ENCODE measurements at places on chromosomes 1 and 21.
A peak's percentile ranks its signal among the peaks of the same experiment; 100 is the strongest.

GRCh38 chr1:230114237-230114651 lies 47.2 kb downstream of the GALNT2 start:
- no peak for DNase-seq

GRCh38 chr1:73811798-73812197 lies 386.2 kb downstream of the LRRIQ3 start:
- DNase-seq = no peak

- peak; percentile 23 for DNase-seq
These were observed 516 bp downstream of the PHLDA3 start for GRCh38 chr1:201468501-201468843.

DNA sequence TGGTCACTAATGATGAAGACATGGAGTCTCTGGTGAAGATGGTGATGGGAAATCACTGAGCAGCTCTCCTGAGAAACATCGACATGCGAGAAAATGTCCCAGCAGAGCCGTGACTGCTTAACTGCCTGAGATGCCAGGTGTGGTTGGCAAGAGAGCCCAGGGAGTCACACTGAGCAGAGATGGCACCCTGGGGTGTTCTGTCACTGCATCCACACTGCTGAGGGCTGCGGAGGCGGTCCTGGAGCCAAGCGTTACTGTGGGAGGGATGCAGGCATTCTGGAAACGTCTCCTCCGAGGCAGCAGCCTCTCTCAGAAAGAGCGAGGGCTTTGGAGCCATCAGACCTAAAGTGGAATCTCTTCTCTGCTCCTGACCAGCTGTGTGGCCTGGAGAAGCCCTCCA lies 57.2 kb downstream of the EPHB2 start:
- no peak for DNase-seq

- DNase-seq = no peak
These were observed 369.5 kb upstream of the LYPLAL1 start for GRCh38 chr1:218804014-218804785.

GRCh38 chr1:1332774-1333480 lies 1.8 kb downstream of the TAS1R3 start:
- DNase-seq = no peak

- DNase-seq = no peak
These were observed 859 bp upstream of the ANGPTL1 start for GRCh38 chr1:178871551-178872320.

All from stimulated activated naive CD8-positive, alpha-beta T cell treated with anti-CD3 and anti-CD28 coated beads, Interleukin-15, Interleukin-2, amounts not matched to agents 100 U/mL and 50 U/mL, for 24 hours (primary cell).